ENCODE measurements at places on chromosomes 3 and 15.

DNA sequence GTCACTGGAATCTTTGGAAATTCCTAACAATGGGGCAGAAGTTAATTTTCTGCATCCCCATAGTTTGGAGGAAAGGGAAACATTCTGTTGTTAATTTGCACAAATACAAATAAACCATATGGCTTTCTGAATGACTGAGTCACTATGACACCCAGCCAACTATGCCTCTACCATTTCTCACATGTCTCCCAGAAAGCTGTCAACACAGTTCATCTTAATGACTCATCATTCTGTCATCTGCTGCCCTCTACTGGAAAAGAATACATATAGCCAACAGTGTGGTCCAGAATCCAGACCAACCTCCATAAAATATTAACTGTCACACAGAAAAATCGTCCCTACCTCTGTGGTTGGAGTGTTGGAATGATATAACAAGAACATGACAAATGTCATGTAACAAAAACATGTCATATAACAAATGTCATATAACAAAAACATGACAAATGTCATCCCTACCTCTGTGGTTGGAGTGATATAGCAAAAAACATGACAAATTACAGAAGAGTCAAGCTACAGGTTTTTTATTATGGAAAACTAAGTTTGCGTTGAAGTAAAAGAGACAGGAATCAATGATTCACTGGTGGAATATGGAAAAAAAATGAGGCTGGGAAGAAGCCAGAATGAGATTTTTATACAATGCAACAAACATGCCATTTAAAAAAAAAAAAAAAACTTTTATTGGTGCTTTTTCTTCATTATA, 47.7 kb upstream of the GYG1 start:
- DNase-seq, result peak; percentile 81

DNA sequence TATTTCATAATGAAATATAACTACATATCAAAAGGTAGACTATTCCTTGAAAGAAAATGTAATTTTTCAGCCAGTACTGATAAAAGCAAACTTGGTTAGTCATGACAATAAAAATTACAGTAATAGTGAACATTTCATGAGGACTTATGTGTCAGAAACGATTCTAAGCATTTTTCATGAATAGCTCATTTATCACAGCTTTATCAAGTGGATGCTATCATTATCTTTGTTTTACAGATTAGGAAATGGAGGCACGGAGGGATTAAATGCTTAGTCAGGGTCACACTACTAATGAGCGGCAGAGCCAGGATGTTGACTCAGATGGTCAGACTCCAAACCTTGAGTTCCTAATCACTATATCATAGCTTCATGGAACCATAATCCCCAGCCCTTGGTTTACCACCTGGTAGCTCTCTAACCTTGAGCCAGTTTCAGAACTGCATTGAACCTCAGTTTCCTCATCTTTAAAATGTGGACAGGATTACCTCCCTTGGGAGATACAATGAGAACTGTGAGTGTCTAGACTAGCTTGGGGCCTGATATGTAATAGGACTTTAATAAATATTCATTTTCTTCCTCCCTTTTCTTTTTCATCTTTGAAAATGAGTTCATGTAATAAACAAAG, 85.4 kb downstream of the TNIK start:
- peak; percentile 51 for DNase-seq

DNA sequence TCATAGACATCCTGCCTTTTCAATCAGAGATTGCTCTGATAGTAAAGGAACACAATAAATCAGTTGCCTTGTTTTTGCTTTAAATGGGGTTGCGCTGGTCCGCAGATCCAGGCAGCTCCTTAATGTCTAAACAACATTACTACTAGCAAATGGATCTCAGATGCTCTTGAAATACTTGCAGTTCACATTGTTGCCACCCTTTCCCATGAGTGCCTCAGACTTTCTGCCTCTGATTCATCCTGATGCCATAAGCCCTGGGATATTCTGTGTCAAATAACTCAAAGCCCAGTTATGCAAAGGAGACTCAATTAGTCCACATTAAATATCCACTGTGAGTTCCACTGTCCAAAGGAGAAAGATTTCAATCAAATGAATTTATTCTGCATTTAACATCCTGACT, 196.7 kb downstream of the PLCH1 start:
- no peak for DNase-seq

GRCh38 chr3:59798372-59799086, 748.7 kb upstream of the CFAP20DC start:
- DNase-seq, result no peak

DNA sequence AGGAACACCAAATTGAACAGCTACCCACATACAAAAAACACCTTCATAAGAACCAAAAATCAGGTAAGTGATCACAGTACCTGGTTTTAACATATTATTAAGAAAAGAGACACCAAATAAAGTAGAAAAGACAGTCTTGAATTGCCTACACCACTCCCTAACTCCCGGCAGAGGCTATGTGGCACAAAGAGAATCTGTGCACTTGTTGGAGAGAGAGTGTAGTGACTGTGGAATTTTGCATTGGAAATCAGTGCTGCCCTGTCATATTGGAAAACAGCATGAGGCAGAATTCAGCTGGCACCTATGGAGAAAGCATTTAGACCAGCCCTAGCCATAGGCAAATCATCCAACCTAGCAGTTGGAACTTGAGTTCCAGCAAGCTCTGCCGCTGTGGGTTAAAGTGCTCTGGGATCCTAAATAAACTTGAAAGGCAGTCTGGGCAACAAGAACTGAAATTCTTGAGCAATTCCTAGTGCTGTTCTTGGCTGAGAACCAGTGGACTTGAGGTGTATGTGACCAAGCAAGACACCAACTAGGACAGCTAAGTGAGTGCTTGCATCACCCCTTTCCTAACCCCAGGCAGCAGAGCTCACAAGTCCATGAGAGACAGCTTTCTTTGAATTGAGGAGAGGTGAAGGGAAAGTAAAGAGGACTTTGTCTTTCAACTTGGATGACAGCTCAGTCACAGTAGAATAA, 969.6 kb upstream of the ALCAM start:
- DNase-seq, result peak; percentile 7

GRCh38 chr3:33403756-33404155, 36.4 kb downstream of the UBP1 start:
- no peak for DNase-seq

DNA sequence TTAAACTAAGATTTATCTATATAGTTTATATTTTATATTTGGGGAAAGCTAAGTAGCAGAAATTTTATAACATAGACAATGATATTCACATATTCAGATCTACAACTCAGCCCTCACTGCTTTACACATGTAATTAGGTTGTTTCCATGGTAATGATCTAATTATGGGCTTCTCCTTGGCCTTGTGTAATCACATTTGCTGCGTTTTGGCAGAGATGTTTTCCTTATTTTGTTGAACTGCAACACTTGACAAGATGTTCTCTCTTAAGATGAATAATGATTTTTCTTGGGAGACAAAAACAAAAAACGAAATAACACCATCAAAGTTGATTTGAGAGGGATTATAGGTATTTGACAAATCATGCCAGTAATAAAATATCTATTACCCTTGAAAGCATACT, 635.6 kb upstream of the TBL1XR1 start:
- DNase-seq, result no peak

DNA sequence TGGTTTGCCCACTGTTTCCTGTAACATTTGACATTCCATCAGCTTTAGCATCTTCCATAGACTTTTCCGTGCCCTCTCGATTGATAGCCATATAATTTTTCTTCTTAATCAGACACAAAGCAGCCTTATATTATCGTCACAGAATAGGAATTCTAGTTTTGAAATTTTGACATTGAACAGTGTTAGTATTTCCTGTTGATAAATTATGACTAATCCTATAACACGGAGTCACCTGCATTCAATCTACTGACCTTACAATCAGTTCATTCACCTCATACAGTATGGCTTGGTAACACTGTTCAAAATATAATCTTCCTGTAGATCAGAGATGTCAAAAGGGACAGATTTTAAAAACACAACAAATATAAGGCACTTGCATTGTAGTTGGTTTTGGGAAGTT, 423.7 kb downstream of the C3orf38 start:
- DNase-seq, result no peak

- DNase-seq, result no peak
Observed at GRCh38 chr15:90955624-90956273, 1.1 kb downstream of the RCCD1 start.

GRCh38 chr3:104632521-104632920, 734.2 kb upstream of the ALCAM start:
- DNase-seq, result no peak

GRCh38 chr3:66800941-66801545, 197.1 kb upstream of the KBTBD8 start:
- DNase-seq, result peak; percentile 34

GRCh38 chr15:74768099-74768770, 13.6 kb upstream of the CSK start:
- DNase-seq, result no peak

- no peak for DNase-seq
Observed at GRCh38 chr3:193704431-193704830, 111.4 kb downstream of the OPA1 start.

DNA sequence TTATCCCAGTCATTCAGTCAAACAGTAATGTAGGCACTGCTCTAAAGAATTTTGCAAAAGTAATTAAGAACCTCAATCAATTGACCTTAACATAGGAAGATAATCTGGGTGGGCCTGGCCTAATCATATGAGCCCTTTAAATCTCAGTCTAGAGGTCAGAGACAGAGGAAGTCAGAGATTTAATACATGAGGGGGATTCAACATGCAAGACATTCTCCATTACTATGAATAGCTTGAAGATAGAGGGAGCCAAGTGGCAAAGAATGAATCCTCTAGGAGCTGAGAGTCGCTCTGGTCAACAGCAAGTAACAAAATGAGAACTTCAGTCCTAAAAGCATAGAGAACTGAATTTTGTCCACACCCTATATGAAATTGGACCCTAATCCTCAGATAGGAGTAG, 39.0 kb upstream of the MBNL1 start:
- DNase-seq, result no peak

- DNase-seq, result no peak
Observed at GRCh38 chr3:174089592-174089991, 692.0 kb downstream of the NLGN1 start.

DNA sequence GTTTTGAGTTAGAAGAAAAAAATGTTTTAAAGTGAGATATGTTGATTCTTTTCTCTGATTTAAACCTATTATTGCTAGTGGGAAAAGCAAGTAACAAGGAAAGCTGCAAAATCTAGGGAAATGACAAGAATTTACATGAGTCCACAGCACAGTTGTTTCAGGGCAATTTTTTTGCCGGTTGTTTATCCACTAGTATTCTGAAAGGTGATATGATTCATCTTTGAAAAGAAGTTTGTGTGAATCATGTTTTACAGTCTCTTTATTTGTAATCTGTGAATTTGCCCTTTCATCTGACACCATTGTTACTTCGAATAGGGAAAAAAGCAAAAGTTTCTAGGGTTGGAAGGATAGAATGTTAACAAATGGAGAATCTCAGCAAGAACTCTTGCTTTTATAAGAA, 894.7 kb downstream of the OTOL1 start:
- DNase-seq, result peak; percentile 67

- no peak for DNase-seq
Observed at GRCh38 chr3:2623436-2623835, 486.7 kb downstream of the IL5RA start.

DNA sequence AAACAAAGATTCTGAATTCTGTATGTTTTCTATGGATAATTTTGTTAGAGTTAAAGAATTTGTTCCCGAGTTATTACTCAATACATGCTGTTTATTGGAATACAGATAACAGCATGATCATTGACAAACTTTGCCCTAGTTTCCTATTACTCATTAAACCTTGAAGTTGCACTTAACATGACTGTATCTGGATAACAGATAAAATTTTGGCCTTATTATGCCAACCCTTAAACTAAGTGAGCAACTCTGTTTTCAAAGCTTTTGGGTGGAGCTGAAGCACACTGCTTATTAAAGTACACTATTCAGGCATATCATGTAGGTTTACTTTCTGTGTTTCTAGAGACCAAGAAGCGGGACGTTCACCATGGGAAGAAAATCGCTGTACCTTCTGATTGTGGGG, at the start of gene AADAC:
Gene AADAC (plus strand): TSS at position 318 of the 400 bp plus-strand sequence. CDS start 47 bp downstream, at position 365.
- no peak for DNase-seq

GRCh38 chr3:28018925-28019718, 222.3 kb upstream of the CMC1 start:
- DNase-seq, result no peak

DNA sequence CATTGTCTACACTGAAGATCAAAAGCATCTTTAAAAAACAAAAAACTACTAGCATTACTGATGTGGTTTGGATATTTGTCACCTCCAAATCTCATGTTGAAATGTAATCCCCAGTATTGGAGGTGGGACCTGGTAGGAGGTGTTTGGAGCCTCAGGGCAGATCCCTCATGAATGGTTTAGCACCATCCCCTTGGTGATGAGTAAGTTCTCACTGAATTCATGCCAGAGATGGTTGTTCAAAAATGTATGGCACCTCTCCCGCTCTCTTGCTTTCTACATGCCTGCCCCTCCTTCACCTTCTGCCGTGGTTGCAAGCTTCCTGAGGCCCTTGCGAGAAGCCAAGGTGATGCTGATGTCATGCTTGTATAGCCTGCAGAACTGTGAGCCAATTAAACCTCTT, 136.6 kb upstream of the FHIT start:
- DNase-seq, result no peak

DNA sequence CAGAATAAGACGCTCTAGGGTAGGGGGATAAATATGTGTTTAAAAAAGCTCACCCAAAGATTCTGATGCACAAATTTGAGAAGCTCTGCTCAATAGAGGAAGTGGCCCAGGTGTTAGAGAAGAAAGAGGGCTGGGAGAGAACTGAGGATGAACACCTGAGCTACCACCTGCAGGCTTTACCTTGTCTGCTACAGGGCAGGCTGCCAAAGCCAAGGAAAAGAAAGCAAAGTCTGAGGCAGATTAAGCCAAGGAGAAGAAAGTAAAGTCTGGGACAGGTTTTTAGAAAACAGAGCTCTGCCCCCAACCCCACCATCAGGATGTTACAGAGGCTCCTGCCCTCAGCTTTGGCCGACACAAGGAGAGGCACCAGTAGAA, 92.9 kb downstream of the THRB start:
- DNase-seq, result no peak

- no peak for DNase-seq
Observed at GRCh38 chr3:123111640-123112039, 44.8 kb downstream of the PDIA5 start.

DNA sequence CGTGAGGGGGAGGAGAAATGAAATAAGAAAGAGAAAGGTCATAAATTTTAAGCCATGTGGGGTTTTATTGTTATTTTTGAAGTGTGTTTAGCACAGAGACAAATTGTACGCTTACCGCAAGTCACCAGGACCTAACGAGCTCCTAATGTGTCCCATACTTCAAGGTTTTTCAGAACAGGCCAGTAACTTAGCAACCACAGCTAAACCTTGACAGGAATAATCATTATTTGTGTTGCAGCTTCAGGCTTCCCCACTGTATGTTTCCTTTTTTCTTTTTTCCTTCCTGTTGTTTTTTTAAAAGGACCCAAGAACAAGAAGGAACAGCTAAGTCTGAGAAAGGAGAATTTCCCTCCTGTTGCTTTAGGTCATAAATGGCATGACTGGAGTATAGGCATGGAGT, 160.8 kb downstream of the TUSC7 start:
- DNase-seq, result no peak

DNA sequence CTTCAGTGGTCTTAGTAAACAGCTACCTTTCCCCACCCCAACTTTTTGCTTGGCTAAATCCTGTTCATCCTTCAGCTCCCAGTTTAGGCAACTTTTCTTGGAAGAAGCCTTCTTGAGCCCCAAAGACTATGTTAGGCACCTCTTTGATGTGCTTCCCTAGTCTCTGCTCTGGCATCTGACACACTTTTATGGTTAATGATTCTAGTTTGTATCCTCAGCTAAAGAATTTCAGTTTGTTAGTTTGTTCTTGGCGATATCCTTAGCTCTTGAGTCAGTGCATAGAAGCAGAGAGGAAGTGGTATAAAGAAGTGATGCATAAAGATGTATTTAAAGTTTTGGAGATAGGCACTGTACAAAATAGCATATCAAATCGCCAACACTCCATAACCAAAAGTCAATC, 168.4 kb downstream of the WDR72 start:
- no peak for DNase-seq
